ENCODE measurements at places on chromosomes 7 and 10.

DNA sequence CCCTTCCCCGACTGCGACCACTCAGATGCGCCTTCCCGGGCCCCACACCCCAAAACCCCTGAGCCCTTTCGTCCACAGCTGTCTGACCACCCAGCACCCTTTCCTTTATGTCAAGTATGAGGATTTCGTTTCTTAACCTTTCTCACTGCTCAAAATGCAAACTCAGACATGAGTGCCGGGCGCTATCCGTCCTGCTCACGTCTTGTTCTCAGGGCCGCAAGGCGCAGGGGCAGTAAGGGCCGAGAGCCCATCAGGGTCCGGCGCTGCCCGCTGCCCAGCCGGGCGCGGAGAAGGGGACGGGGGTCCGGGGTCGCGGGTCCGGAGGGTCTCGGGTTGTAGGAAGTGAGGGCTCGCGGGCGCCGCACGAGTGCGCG, 670 bp upstream of the RBM33 start:
- no peak for DNase-seq

- no peak for DNase-seq
These were observed 17.9 kb upstream of the DDX21 start for GRCh38 chr10:68938117-68938516.

- no peak for DNase-seq
These were observed 10.8 kb upstream of the ADCY1 start for GRCh38 chr7:45563401-45563800.

DNA sequence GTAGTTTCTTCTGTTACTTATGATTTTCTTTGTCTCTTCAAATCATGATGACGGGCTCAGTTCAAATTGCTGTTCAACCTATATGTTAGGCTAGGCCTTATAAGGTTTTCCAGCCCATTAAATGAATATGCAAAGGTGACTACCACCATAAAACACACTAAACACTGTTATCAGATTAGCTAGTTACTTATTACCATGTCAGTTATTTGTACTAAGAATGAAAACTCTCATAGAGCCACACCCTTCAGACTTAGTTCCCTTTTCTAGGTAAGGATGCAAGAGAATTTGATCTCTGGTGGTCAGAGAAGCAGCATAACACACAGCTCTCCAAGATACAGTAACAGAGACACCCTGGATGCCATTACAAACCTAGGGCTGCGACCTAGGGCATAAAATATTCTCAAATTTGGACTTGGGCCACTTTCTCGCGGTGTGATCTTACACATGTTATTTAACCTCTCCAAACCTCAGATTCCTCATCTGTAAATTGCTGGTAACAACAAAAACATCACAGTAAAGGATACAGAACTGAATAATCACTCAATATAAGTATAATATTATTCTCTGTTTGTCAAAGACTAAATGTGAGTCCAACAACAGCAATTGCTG, 35.6 kb downstream of the ANKMY2 start:
- DNase-seq, result no peak

DNA sequence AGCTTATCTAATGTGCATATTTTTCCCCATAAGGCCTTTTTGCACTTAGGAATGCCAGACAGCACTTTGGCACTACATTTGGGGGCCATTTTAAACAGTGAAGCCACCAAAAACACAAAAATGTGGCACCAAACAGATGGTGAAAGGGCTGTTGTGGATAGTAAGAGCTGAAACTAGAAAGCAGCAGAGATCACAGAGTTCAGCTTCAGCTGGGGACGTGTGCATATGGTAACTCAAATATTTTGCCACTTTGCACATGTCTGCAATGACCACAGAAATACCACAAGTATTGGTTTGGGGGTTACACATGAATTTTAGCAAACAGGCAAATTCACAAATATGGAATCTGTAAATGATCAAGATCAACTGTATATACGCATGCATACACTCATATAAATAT, 72.8 kb downstream of the PODXL start:
- no peak for DNase-seq

DNA sequence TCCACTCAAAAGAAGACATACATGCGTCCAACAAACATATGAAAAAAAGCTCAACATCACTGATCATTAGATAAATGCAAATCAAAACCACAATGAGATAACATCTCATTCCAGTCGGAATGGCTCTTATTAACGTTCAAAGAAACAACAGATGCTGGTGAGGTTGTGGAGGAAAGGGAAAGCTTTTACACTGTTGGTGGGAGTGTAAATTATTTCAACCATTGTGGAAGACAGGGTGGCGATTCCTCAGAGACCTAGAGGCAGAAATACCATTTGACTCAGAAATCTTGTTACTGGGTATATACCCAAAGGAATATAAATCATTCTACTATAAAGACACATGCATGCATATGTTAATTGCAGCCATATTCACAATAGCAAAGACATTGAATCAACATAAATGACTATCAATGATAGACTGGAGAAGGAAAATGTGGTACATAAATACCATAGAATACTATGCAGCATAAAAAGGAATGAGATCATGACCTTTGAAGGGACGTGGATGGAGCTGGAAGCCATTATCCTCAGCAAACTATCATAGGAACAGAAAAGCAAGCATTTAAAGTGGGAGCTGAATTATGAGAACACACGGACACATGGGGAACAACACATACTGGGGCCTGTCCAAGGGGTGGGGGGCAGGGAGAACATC, 28.4 kb downstream of the PCDH15 start:
- DNase-seq, result no peak

GRCh38 chr10:90871279-90871765, 452 bp upstream of the RPP30 start:
- DNase-seq, result no peak

DNA sequence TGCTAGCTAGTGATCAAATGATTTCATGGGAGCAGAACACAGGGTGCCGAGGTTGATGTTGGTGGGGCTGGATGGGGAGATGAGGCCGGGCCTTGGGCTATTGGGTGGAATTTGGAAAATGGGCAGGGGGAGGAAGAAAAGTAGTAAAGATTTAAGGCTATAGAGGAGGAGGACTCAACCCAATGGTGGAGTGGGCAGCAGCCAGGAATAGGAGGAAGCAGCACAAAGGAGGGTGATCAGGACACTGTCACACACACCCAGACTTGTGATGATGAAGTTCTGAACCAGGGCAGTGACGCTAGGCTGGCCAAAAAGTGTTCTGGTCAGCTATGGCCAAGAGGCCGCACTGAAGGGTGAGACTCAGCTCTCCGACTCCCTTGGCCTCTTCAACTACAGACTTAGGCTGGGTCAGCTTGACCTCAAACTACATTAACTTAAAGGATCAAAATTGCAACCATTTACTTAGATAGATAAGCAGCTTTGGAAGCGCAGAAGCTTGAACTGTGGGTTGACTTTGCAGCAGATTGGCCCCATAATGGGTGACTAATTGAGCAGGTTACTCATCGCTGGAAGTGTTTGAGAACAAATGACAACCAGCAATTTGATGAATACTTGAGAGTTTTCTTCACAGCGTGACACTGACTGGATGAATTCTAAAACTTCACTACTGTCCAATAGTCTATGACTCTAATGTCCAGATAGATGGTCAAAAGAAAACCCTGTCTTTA, 29.4 kb upstream of the GPR26 start:
- DNase-seq, result no peak

DNA sequence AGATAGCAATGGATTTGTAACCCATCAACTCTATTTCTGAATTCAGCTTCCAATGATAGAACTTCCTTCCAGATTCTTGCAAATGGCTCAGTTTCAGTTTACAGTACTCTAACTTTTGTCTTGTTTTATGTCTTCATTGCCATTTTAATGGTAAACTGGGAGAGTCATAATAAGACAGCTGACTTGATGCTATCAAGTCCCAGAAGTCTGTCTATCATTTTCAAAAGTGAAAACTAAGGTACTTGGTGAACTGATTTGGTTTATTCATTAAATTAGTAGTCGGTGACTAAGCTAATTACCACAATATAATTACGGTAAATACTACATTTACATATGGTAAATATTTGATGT, 25.0 kb downstream of the RTKN2 start:
- DNase-seq, result no peak

All from stimulated activated CD8-positive, alpha-beta memory T cell treated with anti-CD3 and anti-CD28 coated beads, Interleukin-15, amount 100 ng/mL, for 48 hours (primary cell).